Gastroesophageal sphincter (tissue), 4 donors: ENCODE measurements at places on chromosomes 12 and 14. TPM values are rescaled to one million over a fixed set of nuclear protein-coding genes. Genes with fewer than 3 reads are reported as not detected.

- no peak for ATAC-seq
Observed at GRCh38 chr14:60309867-60310552, 61.0 kb downstream of the PPM1A start.

- no peak for ATAC-seq
Observed at GRCh38 chr12:24138041-24138440, 188.6 kb upstream of the SOX5 start.

- ATAC-seq, result no peak
Observed at GRCh38 chr12:72072592-72073212, 134.1 kb downstream of the TPH2 start.

GRCh38 chr14:79658221-79658620 is 553.1 kb downstream of the DIO2 start:
- ATAC-seq, result no peak

GRCh38 chr14:74488786-74489397 is 4.2 kb downstream of the NPC2 start:
- ATAC-seq, result no peak

The SALL2 gene
- total RNA-seq, result 14.7 TPM

DNA sequence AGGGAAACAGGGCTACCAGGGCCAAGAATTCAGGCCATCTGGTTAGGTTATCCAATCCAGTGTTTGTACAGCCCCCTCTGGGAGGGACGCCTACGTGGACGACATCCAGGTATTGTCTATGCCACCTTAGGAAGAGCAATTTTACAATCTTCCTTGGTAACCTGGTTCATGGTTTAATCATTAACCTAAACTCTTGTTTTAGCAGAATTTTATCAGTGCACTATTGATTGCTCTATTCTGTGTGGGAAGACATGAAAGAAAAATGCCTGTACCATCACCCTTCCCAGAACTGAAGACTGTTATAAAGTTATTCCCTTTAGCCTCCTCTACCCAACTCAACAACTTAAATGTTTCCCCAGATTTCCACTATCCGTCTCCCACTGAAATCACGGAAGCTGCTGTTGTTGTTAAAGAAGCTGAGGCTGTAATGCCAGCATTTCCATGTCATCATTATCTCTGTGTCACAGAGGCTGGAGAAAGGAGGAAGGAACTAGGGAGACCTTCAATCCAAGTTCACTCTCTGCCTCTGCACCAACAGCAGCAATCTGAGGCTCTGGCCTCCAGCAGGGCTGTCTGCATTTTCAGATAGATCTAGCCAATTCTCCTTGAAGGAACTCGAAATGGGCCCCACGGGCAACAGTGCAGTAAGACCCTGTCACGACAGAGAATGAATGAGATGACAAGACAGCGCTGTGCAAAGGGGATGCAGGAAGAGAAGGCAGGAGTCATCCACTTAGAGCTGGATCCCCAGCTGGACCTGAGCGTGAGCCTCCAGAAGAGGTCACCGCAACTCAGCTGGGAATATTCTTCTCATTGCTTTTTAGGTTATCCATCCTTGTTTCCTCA is 183.4 kb upstream of the GZMB start:
- ATAC-seq, result no peak

DNA sequence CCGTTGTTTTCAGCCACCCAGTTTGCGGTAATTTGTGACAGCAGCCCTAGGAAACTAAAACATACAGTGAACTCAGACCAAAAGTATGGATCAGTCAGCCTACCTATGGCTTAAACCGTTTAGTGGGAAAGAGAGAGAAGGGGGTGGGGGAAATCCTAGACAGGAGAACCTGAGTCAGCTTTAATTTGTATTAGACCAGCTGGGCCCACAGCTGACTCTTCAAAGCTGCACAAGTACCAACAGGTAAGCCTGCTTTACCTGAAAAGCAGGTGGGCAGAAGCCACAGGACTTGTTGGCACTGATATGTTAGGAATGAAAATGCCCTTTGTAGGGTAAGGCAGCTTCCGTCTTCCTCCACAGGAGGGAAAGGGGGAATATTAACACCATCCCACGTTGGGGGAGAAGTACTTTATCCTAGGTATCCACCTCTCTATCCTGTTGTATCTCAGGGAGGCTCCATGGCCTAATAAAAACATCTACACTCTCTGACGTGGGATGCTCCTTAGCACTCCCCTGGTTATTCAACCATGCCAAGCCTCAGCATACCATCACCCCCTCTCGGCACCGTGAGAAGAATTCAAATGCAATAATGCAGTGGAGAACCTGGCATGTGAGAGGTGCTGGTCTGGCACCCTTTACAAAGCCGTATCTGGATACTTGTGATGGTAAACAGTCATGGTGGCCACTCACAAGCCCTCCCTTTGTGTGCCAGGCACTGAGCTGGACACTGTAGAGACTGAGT is 70.3 kb downstream of the STON2 start:
- no peak for ATAC-seq

DNA sequence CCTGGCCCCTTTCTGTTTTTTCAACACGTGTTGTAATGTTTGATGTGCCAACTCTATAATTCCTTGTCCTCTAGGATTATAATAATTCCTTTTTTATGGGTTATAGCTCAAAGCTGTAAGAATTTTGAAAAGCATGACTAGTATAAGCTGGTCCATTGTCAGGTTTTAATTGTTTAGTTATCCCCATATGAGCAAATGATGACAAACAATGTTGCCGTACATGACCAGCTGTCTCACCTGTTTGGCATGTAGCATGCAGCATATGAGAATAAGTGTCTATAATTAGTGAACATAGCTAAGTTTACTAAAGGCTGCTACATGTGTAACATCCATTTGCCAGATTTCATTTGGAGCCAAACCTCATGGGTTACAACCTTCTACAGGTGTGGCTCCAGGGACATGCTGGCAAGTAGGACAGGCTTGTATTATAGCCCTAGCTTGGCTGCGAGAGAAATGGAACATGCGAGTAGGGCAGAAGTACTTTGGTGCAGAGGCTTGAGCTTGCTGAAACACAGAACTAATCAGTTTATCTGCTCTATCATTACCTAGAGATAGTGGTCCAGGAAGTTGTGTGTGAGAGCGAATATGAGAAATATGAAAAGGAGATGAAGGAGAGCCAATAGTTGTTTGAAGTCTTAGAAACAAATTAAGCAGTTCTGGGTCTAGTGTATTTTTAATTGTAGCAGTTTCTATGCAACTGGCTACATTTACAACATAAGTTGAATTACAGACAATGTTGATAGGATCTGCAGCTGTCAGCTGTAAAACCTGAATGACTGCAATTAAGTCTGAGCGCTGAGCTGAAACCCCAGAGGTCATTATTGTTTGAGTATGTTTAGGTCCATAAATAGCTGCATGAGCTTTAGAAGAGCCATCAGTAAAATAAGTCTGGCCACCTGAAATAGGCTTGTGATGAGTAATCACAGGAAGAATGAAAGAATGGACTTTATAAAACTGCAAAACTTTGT is 22.6 kb upstream of the MAPKAPK5 start:
- ATAC-seq, result no peak

- ATAC-seq, result no peak
Observed at GRCh38 chr12:110088936-110089335, 35.2 kb upstream of the IFT81 start.

DNA sequence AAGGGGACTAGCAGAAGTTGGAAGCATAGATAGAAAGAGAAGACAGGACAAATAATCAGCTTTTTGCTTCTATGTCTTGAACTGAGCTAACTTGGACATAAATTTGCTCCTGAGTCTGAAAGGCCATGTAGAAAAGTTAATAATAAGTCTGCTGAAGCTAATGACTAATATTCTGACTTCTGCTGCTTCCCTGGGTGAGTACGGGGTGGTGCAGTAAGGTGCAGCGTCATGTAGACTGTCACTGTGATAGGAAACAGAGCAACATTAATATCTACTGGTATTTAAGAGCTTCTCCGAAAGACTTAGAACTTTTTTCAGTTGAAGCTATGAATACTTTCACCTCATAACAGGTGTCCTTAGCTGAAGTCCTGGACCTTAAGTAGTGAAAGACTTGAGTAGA is 34.1 kb upstream of the CPM start:
- no peak for ATAC-seq
